ENCODE measurements at places on chromosomes 1 and 21. TPM values are rescaled to one million over a fixed set of nuclear protein-coding genes. Genes with fewer than 3 reads are reported as not detected.

GPR25 gene
- not detected for total RNA-seq

RAB25 gene
- not detected for total RNA-seq

CLK2 gene
- total RNA-seq = 29.7 TPM

TLCD4 gene
- 45.9 TPM for total RNA-seq

GRCh38 chr21:43810505-43811261, 21.3 kb downstream of the RRP1 start:
- H3K27me3 ChIP-seq = 0 out of 2 replicates have a peak, but pooled peaks cover 4% of the 10 kb centered on the region
- peak; percentile 86 for DNase-seq
- H3K27ac ChIP-seq = no peak overlapping the region
- H3K36me3 ChIP-seq = no peaks in the 10 kb centered on the region
- no peak overlapping the region for H3K4me3 ChIP-seq

- no peak overlapping the region for H3K27ac ChIP-seq
- H3K4me3 ChIP-seq = no peak overlapping the region
- no peak for DNase-seq
- no peaks in the 10 kb centered on the region for H3K4me1 ChIP-seq
Measured at GRCh38 chr1:246343251-246343650, 163.8 kb downstream of the SMYD3 start.

GRCh38 chr1:203263496-203263895, 34.0 kb upstream of the CHIT1 start:
- no peaks in the 10 kb centered on the region for H3K27me3 ChIP-seq
- peak overlapping the region; percentile 30 for H3K27ac ChIP-seq
- peak overlapping the region; percentile 14 for H3K4me3 ChIP-seq
- no peaks in the 10 kb centered on the region for H3K36me3 ChIP-seq

DNA sequence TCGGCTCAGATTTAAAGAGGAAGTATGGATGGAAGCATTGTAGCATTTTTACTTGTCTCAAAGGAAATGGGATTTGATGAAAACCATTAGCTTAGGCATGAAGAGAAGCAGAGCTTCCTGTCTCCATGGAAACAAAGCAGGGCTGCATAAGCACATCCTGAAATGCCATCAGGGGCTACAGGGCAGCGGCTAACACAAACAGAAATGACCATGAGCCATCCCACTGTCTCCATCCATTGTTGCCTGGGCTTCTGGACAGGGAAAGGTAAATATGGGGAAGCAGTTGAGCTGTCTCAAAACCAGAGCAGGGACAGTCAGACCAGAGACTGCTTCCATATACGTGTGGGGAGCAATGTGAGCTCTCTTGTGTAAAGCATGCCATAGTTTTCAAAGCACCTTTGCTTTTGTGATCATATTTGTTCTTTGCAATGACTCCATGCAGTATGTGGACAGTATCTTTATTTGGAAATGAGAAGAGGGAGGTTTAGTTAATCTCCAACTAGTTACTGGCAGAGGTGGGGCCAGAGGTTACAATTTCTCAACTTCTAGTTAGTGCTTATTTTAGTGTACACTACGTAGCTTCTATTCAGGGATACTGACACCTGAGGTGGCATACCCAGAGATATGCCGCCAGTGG, 176.1 kb downstream of the CACNA1E start:
- no peaks in the 10 kb centered on the region for H3K36me3 ChIP-seq
- H3K27me3 ChIP-seq = no peaks in the 10 kb centered on the region
- no peak for DNase-seq
- peak overlapping the region; percentile 31 for H3K27ac ChIP-seq

- DNase-seq = no peak
- no peaks in the 10 kb centered on the region for H3K27me3 ChIP-seq
- H3K4me3 ChIP-seq = no peak overlapping the region
- no peak overlapping the region for H3K27ac ChIP-seq
- no peaks in the 10 kb centered on the region for H3K4me1 ChIP-seq
- no peaks in the 10 kb centered on the region for H3K36me3 ChIP-seq
Measured at GRCh38 chr1:88394958-88395357, 289.1 kb upstream of the PKN2 start.

Measured in SJCRH30 (cell line).